ENCODE measurements at places on chromosomes 3 and 15. TPM values are rescaled to one million over a fixed set of nuclear protein-coding genes. Genes with fewer than 3 reads are reported as not detected.

Gene ADAMTS9
- polyA plus RNA-seq, result 6.5 TPM

Gene UNC13C
- polyA plus RNA-seq, result not detected

Gene STX19
- polyA plus RNA-seq, result not detected

Gene PPM1M
- polyA plus RNA-seq, result 17.5 TPM

Gene CFAP161
- 0.08 TPM for polyA plus RNA-seq

Gene DBR1
- polyA plus RNA-seq, result 10.3 TPM

Gene KLHL40
- not detected for polyA plus RNA-seq

Gene C3orf85
- polyA plus RNA-seq, result not detected

Gene MOBP
- 1.6 TPM for polyA plus RNA-seq

- no peaks in the 10 kb centered on the region for H3K36me3 ChIP-seq
- DNase-seq, result peak; percentile 70
Measured at GRCh38 chr3:94336046-94336753, 273.3 kb downstream of the NSUN3 start.

- H3K27ac ChIP-seq, result peak overlapping the region; percentile 73
- peaks cover 15% of the 10 kb centered on the region for H3K4me1 ChIP-seq
- H3K36me3 ChIP-seq, result peaks cover 4% of the 10 kb centered on the region
- H3K4me3 ChIP-seq, result peak overlapping the region; percentile 98
Measured at GRCh38 chr3:183698318-183698751, 738 bp downstream of the YEATS2 start.

- H3K36me3 ChIP-seq, result no peaks in the 10 kb centered on the region
- no peaks in the 10 kb centered on the region for H3K4me1 ChIP-seq
- no peak overlapping the region for H3K27ac ChIP-seq
- no peak for DNase-seq
- H3K4me3 ChIP-seq, result no peak overlapping the region
- peaks cover 9% of the 10 kb centered on the region for H3K27me3 ChIP-seq
Measured at GRCh38 chr3:169923831-169924230, 12.5 kb downstream of the SAMD7 start.

GRCh38 chr3:25542492-25543039, 114.5 kb downstream of the RARB start:
- H3K27ac ChIP-seq, result no peak overlapping the region
- no peak for DNase-seq
- H3K4me1 ChIP-seq, result no peaks in the 10 kb centered on the region
- no peaks in the 10 kb centered on the region for H3K27me3 ChIP-seq
- no peaks in the 10 kb centered on the region for H3K36me3 ChIP-seq

DNA sequence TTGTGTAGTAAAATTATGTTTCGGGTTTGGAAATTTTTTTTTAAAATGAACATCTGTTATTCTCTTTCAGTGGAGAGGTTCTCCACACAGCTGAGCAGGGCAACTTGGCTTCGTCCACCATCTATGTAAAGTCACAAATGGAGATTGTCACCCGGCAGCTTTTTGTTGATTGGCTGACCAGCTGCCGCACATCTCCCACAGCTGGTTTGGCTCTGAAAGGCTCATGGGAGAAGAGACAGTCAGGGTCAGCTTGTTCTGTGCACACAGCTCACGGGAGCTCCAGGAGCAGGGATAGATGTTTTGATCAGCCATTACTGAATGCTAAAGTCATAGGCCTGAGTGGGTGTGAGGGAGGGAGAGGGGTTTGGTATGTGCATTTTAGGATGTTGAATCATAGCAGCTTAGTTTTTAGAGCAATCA, 12.9 kb upstream of the CCDC80 start:
- DNase-seq, result no peak
- no peaks in the 10 kb centered on the region for H3K4me1 ChIP-seq
- no peaks in the 10 kb centered on the region for H3K36me3 ChIP-seq
- H3K27ac ChIP-seq, result no peak overlapping the region

DNA sequence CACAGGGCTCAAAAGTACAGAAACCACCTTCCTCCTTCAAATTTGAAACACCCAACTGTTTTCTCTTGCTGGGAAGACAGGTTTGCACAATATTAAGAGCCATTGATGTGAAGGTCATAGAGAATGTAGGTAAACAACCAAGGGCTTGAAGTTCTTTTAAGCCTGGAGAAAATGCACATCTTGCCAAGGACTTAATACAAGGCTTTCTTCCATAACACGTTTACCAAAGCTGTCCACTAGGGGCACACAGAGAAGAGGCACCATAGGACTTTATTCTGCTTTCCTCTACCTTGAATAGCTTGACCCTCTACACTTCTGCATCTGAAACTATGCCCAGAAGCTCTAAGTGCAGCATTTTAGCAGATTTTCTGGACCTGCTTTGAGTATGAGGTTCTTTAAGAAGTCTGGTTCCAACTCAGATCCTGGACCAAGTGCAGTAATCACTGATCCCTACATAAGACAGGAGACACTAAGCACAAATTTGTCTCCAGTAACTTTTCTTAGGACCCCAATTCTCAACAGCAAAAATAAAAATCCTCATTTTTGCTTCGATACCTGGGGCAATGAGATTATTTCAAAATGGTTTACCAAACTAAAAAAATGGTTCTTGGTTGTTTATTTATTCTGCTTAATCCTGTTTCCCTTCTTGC, 138.0 kb downstream of the FBN1 start:
- peak; percentile 77 for DNase-seq
- no peaks in the 10 kb centered on the region for H3K27me3 ChIP-seq
- peaks cover 7% of the 10 kb centered on the region for H3K36me3 ChIP-seq
- no peak overlapping the region for H3K4me3 ChIP-seq
- H3K4me1 ChIP-seq, result peaks cover 5% of the 10 kb centered on the region

DNA sequence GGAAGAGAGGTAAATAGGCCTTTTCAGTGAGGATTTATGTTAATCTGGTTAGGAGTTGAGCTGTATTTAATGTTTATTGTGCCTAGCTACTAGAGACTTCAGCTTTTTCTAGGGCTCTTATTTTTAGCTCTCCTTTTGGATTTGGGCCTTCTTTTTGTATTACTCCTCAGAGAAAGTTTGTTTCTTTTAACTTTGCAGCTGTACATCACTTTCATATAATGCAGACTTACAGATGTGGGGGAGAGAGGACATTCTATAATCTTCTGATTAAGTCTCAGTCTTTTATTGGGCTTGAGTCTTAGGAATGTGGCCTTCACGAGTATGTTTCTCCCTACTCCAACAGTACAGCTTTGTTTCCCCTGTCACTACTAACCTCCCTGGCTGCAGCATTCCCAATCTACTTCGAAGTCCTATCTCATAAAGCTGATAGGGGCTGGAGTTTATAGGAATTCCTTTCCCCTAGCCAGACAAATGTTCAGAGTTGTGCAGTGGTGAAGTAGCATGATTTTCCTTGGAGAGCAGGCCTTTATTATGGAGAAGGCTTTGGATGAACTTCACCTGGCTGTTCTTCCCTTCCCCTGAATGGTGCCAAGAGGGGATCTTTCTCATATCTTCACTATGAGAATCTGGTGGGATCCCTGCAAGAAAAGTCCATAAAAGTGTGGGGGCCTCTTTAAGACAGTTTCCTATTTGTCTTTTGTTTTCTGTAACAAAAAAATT, 82.2 kb upstream of the CBLB start:
- H3K4me3 ChIP-seq, result no peak overlapping the region
- no peak overlapping the region for H3K27ac ChIP-seq
- no peaks in the 10 kb centered on the region for H3K4me1 ChIP-seq
- no peaks in the 10 kb centered on the region for H3K27me3 ChIP-seq
- no peak for DNase-seq

- H3K4me1 ChIP-seq, result no peaks in the 10 kb centered on the region
- H3K27me3 ChIP-seq, result no peaks in the 10 kb centered on the region
- no peak overlapping the region for H3K4me3 ChIP-seq
- no peak for DNase-seq
Measured at GRCh38 chr15:41169781-41170180, 53.7 kb upstream of the INO80 start.

DNA sequence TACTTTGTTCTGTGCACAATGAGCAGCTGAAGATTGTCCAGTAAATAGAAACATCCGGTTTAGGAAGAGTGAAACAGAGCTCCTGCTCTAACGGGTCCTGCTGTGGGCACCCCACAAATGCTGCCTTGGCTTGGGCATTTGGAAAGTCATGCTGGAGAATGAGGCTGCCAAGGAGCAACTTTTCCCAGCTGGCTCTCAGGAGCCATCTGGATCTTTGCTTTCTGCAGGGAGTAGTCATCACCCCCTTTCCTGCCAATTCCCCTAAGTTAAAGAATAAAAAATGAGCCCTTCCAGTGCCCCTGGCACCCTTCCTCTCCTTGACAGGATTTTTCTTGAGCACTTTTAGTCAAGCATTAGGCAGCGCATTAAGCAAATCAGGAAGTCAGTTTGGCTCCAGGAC, 90.0 kb downstream of the FAM43A start:
- DNase-seq, result no peak
- no peaks in the 10 kb centered on the region for H3K27me3 ChIP-seq
- peaks cover 28% of the 10 kb centered on the region for H3K4me1 ChIP-seq
- no peak overlapping the region for H3K4me3 ChIP-seq

DNA sequence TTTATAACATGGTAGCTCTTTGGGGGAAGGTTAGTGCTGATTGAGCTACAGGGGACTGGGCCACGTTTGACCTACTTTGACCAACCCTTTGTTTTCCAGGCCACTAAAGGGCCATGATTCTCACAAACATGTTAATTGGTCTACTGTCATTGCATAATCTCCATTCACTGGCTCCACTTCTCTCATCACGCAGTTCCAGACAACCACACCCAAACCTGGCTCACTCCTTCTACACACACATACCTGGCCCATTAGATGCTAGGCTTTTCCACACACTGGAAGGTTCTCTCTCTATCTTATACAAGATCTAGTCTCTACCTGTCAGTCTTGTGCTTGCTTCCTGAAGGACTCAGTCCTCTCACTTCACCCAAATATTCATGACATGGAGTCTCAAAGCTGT, 15.9 kb downstream of the TGM5 start:
- no peaks in the 10 kb centered on the region for H3K4me1 ChIP-seq
- no peak overlapping the region for H3K4me3 ChIP-seq
- peaks cover 10% of the 10 kb centered on the region for H3K27me3 ChIP-seq
- no peak overlapping the region for H3K27ac ChIP-seq
- no peaks in the 10 kb centered on the region for H3K36me3 ChIP-seq

DNA sequence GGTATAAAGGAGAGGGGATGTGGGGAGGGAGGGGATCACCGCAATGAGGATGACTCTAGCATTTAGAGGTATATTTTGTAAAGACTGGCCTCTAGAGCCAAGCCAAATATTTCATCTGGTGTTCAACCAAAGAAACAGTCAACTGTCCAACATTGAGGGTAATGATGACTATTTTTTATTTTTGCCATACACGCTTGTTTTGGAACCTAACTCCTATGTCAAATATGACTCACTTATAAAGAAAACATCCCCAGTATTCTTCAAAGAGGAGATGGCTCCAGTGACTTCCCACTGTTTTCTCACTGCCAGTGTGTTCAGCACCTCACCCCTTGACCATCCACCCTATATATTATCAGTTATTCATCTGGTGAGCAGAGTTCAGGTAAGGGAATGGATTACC, 77.3 kb downstream of the WNT5A start:
- H3K4me1 ChIP-seq, result no peaks in the 10 kb centered on the region
- H3K36me3 ChIP-seq, result no peaks in the 10 kb centered on the region
- no peak for DNase-seq
- no peak overlapping the region for H3K27ac ChIP-seq

GRCh38 chr15:48388910-48389309, 57.7 kb downstream of the DUT start:
- no peaks in the 10 kb centered on the region for H3K36me3 ChIP-seq
- H3K27me3 ChIP-seq, result no peaks in the 10 kb centered on the region
- no peak for DNase-seq
- no peak overlapping the region for H3K27ac ChIP-seq

- H3K27me3 ChIP-seq, result peaks cover 2% of the 10 kb centered on the region
- DNase-seq, result no peak
- no peak overlapping the region for H3K27ac ChIP-seq
- no peaks in the 10 kb centered on the region for H3K36me3 ChIP-seq
- no peaks in the 10 kb centered on the region for H3K4me1 ChIP-seq
- no peak overlapping the region for H3K4me3 ChIP-seq
Measured at GRCh38 chr3:128145279-128145678, 8.0 kb upstream of the EEFSEC start.

DNA sequence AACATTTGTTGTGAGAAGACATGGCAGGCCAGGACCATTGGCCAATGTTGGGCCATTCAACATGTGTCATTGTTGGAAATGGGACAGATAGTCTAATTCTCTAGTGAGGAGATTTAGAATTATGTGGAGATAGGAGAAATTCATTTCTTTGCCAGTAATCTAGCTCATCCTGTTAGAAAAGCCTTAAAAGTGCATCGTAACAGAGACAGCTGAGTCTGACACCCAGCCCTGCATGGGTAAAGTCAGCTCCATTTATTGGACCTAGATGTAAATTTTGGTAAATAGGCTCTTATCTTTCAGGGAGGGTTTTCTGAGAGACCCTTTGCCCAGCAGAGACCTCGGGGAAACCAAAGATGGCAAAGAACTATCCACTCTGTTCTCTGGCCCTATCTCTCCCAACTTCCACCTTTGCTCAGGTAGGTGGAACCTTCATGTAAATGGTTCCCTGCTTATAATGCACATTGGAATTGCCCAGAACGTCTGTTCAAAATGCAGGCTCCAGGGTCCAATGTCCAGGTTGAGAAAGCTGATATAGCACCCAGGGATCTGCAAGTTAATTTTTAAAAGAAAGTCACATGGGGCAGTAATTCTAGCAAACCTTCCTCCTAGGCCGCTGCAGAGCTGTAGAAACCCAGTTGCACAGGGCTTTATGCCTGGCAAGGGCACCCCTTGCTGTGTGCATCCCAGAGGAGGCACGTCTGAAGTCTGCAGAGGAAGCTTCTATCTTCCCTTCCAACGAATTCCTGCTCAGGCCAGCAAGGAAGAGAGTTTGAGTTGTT, 365.9 kb upstream of the PROK2 start:
- H3K4me3 ChIP-seq, result no peak overlapping the region
- H3K36me3 ChIP-seq, result no peaks in the 10 kb centered on the region
- no peak overlapping the region for H3K27ac ChIP-seq
- peaks cover 5% of the 10 kb centered on the region for H3K27me3 ChIP-seq
- H3K4me1 ChIP-seq, result no peaks in the 10 kb centered on the region

- no peaks in the 10 kb centered on the region for H3K27me3 ChIP-seq
- H3K27ac ChIP-seq, result no peak overlapping the region
- no peaks in the 10 kb centered on the region for H3K36me3 ChIP-seq
- H3K4me3 ChIP-seq, result no peak overlapping the region
- DNase-seq, result no peak
Measured at GRCh38 chr15:53384417-53384816, 375.0 kb downstream of the WDR72 start.

GRCh38 chr3:148208975-148209374, 488.7 kb upstream of the AGTR1 start:
- no peaks in the 10 kb centered on the region for H3K4me1 ChIP-seq
- H3K27ac ChIP-seq, result no peak overlapping the region
- DNase-seq, result no peak
- H3K27me3 ChIP-seq, result no peaks in the 10 kb centered on the region
- H3K4me3 ChIP-seq, result no peak overlapping the region
- no peaks in the 10 kb centered on the region for H3K36me3 ChIP-seq

GRCh38 chr15:31831596-31831995, 198.7 kb upstream of the CHRNA7 start:
- DNase-seq, result no peak
- no peaks in the 10 kb centered on the region for H3K27me3 ChIP-seq
- no peak overlapping the region for H3K4me3 ChIP-seq
- H3K4me1 ChIP-seq, result no peaks in the 10 kb centered on the region
- H3K36me3 ChIP-seq, result no peaks in the 10 kb centered on the region
- no peak overlapping the region for H3K27ac ChIP-seq
